ENCODE measurements at places on chromosomes 2 and 18.

GRCh38 chr18:32529722-32530420 lies 59.2 kb upstream of the GAREM1 start:
- no peak for DNase-seq

GRCh38 chr2:134725876-134726275 lies 7.1 kb upstream of the TMEM163 start:
- no peak for DNase-seq

DNA sequence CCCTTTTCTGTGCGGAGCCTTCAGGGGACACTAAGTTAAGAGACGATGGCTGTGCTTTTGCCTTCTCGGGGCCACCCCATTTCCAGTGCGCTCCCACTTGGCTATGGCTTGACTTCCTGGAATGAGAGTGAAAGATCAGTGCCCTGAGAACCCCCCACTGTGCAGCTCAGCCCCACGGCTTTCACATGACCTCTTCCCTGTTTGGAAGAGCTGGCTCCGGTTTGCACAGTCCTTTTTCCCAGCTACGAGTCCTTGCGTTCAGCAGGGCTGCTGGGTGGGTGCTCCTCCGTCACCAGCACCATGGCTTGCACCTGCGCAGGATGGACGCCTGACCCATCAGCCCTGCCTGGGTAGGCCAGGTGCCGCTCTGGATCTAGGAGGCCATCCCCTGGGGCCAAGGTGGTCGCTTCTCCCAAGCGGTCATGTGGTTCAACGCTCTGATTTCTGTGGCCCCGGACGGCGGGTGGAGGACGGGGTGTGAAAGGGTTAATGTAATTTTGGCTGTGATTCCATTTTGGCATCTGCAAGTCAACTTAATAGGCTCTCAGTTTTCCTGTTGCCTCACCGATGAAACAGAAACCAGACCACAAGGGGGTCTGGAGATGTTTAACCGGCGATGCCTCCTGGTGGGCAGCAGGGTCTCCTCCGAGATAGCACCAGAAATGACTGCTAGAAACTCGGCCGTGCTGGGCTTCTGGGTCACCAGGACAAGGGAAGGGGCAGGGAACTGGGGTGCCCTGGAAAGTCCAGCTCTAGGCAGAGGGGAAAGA lies 113.1 kb upstream of the HAAO start:
- DNase-seq: no peak

GRCh38 chr2:219408204-219408603 lies 10.0 kb upstream of the DES start:
- DNase-seq: no peak

DNA sequence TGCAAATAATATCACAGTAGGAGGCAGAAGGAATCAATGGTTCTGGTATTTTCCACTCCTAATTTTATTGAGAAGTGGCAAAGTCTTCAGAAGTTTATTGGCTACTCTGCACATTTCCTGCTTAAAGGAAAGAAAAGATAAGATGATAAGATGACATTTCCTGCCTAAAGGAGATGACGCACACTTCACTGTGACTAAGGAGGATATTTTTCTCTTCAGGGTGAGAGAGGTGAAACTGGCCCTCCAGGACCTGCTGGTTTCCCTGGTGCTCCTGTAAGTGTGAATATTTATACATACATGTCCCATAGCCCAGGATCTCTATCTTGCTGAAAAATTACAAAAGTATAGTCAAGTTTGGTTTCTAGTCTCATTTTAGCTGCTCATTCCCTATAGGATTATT lies 27.9 kb downstream of the COL3A1 start:
- no peak for DNase-seq

GRCh38 chr18:23825978-23826405 lies 136.7 kb downstream of the LAMA3 start:
- no peak for DNase-seq

GRCh38 chr2:75130171-75130570 lies 69.1 kb downstream of the TACR1 start:
- DNase-seq: no peak

DNA sequence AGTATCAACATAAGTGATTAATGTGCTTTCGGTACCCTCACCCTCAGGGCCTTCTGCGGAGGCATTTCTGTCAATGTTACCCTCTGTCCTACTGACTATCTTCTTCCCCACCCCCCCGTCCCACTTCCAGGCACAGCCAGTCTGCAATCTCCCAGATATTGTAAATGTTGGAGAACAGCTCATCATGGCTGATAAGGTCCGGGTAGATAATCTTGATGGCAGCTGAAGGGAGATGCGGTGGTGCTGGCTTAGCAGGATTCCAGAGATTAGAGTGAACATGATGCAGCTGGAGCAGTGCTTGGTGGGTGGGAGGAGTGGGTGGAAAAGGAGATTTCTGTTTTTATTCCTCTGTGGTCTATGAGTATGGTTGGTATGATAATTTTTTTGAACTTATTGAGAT lies 15.5 kb downstream of the GTF2A1L start:
- DNase-seq: no peak

GRCh38 chr2:106853631-106854030 lies 32.3 kb downstream of the ST6GAL2 start:
- no peak for DNase-seq

DNA sequence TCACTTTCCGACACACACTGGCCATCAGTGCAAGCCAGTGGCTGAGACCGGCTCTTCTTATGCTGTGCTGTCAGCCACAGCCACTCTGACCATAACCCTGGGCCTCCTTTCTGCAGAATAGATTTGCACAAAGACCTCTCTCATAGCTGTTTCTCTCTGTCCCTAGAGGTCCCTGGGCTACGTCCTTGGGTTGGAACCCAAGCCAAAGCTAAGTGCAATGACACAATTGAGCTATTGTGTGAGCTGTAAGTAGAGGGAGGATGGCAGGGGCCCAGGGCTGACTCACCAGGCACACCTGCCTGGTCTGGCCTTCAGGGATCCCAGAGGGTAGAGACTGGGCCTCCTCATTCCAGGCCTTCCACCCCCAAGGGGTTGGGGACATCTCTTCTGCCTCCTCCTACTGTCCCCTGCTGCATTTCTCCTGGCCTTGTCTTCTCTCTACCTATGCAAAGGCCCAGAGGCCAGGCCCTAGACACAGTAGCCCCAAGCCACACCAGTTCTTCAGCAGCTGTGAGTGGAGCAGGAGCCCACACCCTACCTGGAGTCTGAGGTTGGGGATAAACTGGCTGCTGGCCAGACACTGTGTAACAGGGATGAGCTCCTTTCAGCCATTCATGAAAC lies 174.6 kb downstream of the NCK2 start:
- DNase-seq: no peak

DNA sequence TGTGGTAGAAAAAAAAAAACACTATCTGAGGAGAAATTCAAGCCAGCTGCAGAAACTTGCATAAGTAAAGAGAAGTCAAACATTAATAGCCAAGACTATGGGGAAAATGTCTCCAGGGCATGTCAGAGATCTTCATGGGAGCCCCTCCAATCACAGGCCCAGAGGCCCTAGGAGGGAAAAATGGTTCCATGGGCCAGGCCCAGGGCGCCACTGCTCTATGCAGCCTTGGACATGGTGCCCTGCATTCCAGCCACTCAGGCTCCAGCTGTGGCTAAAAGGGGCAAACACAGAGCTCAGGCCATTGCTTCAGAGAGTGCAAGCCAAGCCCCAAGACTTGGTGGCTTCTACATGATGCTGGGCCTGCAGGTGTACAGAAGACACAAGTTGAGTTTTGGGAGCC lies 354.7 kb downstream of the NBAS start:
- no peak for DNase-seq

DNA sequence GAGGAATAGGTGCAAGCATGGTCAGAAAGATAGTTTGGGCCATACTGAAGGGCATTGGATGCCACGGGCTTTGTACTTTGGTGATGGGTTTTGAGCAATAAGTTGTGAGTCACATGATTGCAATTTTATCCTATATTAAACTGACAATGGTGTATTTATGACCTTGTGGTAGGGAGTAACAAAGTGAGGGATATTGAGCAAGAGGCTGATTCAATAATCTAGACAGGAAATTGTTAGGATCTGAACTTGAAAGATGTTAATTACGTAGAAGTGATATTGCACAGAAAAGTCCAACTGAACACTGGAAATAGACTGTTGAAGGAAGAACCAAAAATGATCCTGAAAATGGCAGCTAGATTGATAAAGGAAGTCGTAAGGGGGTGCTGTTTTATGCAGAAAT lies 46.6 kb upstream of the TCF4 start:
- peak; percentile 10 for DNase-seq

GRCh38 chr2:33430077-33430476 lies 46.4 kb upstream of the RASGRP3 start:
- DNase-seq: no peak

DNA sequence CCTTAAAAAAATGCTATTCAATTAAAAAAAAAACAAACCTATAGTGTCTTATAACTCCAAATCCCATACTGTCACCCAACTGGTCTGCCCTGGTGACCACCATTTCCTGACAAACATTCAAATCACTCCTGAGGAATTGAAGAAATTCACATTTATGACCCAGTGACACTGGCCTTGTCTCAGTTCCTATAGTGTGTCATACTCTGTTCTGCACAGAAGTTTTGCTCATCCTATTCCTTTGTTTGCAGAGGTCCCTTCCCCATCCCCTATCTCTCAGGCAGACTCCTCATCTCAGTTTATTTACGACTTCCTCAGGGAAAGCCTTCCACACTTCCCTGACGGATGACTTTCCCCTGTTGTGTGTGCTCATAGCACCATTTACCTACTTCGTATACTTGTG lies 14.7 kb downstream of the ZC3H6 start:
- no peak for DNase-seq

- DNase-seq: no peak
These were observed 14.9 kb downstream of the ATOH8 start for GRCh38 chr2:85768713-85769112.

- no peak for DNase-seq
These were observed 3.5 kb upstream of the FAM124B start for GRCh38 chr2:224405412-224405811.

DNA sequence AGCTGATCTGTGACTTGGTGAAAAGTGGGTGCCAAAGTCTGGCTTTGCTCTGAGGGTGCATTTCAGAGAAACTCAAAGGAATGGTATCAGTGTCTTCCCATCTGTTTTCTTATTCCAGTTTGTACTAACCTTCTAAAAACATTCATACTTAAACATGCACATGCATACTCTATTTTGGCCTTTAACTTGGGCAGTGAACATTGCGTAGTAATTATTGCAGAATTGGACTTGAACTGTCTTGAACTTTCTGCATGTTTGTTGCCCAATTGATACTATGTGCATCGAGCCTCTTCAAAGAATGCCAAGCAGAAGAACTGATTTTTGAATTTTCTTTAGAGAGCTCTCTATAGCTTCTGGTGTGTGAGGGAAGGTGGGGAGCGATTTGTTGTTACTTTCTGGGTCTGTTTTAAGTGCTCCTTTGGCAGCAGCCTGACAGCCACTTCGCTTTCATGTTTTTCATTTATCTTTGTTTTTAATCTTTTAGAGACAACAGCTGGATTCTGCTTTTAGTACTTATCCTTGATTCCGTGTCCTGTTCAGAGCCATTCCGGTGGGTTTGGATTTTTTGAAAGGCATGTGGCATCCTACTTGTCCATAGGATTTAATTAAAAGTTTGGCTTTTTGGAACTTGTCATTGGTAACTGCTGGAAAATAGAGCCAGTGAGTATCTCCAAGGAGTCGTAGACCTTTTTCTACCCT lies 159.2 kb downstream of the RAPGEF4 start:
- no peak for DNase-seq

DNA sequence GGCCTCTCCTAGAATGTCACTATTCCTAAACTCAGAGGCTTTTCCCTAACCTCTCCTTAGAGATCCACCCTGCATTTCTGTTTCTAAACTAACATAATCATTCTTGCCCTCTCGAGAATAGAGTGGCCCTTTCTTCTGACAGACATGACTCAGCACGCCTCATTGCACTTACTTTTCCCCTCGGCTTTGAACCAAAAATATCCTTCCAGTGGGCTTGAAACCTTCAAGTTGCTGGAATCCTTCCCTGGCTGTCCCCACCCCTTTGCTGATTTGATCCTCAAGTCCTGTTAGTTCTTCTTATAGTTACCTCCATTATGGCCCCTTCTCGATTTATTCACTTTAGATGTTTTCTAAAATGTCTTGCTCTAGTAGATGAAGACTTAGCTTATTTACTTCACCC lies 158.0 kb downstream of the LTBP1 start:
- DNase-seq: no peak

GRCh38 chr18:74506448-74507084 lies 10.4 kb downstream of the CNDP2 start:
- DNase-seq: no peak

DNA sequence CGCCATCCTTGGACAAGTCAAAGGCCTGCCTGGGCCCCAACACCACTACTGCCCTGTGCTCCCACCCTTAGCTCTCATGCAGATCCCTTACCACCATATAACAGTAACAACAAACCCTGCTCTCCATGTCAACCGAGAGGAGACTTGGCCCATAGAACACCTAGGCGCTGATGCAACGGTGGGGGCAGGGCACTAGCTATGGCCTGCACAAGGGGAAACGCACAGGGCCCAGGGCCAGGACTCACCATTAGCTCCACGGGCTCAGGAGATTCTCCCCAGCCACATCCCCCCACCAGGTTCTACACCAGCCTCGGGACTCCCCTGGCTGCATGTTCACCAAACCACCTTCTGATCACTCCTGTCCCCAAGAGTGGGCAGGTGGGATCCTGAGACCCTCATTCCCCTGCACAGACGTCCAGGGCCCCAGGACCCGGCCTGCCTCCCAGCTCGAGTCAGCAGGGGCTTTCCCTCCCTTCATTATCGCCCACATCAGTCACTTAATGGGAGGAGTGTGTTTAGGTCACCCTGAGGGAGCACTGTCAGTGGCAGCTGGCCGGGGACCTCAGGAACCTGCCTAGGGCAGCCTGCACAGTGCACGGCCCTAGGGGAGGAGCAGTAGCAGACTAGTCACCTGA lies 29.3 kb downstream of the ANKMY1 start:
- no peak for DNase-seq

- no peak for DNase-seq
These were observed 50.9 kb upstream of the CD226 start for GRCh38 chr18:69998523-69998987.

DNA sequence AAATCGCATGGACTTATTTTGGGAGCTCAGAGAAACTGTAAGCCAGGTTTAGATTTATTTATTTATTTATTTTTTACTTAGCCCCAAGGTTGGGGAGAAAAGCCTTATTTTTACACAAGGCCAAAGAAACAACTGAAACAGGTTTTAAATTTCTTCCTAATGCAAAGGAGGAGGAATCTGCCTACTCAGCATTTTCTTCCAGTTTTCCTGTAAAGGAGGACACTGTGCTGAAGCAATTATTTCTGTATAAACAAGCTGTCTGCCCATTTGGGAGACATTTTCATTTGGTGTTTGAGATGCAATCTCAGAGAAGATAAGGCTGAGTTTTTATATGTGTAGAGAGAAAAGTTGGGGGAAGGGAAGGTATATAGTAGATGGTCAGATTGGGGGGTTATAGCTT lies 125.0 kb downstream of the ETAA1 start:
- DNase-seq: no peak

DNA sequence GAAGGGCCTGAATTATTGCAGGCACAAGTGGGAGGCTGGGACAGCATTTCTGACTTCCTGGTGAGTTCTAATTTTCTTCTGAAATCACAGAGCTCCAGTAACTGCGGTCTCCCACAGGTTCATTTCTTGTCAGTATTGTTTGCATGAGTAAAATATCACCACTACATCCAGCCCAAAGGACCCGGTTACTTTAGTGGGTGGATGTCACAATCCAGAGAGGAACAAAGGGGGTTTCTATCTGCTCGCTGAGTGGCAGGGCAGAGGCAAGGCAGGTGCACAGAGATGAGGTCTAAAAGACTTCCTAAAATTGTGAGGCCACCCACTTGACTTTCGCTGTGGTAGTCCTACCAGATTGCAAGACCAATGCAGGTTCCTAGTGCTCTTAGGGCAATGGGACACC lies 800.4 kb upstream of the ID2 start:
- no peak for DNase-seq

GRCh38 chr2:236317938-236318396 lies 53.8 kb upstream of the ASB18 start:
- DNase-seq: no peak
